AG09319 (cell line): ENCODE measurements at places on chromosomes 6 and 20.

- DNase-seq: no peak
Observed at GRCh38 chr6:13689511-13690256, 22.0 kb downstream of the RANBP9 start.

GRCh38 chr6:10951675-10952282 is 64.9 kb downstream of the SYCP2L start:
- DNase-seq: peak; percentile 35

DNA sequence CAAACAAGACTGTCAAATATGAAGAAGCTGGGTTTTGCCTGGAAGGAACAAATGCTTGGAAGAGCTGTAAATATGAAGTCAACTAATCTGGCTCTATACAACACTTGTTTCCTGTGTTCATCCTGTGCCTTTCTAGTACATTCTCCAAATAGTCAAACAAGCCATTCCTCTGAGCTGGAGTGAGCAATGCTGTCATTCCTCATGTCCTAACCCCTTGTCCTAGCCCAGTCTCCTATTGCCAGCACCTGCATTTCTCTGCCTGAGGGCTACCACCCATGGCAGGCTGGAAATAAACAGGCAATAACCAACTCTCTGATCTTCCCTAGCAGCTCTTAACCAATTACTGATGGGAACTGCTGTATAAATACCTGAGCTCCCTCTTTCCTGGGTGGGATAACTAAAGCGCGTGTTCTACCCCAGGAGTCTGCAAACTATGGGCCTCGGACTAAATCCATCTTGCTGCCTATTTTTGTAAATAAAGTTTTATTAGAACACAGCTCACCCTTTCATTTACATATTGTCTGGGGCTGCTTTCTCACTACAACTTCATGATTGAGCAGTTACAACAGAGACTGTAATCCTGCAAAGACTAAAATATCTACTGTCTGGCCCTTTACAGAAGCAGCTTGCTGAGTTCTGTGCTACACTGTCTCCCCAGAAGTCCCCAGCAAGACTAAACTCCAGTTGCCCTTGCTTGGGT is 13.4 kb downstream of the RIMS4 start:
- no peak for DNase-seq

DNA sequence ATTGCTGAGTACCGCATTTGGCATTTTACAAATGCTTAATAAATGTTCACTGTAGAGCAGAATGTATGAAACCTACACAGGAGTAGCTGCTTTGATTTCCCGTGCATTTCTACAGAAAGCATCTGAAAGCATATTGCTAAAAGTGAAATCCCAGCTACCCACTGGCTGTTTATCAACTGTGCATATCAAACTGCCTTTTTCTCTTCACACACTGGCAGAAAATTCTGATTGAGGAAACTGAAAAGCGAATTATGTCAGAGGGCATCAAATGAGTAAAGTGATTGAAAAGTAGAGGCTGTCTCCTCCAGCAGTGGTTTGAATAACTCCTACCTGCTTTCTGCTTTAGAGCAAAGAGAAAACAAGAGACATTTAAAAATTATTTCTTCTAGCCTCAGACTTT is 28.0 kb downstream of the STX11 start:
- no peak for DNase-seq

- DNase-seq: no peak
Observed at GRCh38 chr6:168047841-168048723, 30.9 kb downstream of the FRMD1 start.

- DNase-seq: peak; percentile 8
Observed at GRCh38 chr6:18561037-18561750, 174.0 kb downstream of the RNF144B start.

DNA sequence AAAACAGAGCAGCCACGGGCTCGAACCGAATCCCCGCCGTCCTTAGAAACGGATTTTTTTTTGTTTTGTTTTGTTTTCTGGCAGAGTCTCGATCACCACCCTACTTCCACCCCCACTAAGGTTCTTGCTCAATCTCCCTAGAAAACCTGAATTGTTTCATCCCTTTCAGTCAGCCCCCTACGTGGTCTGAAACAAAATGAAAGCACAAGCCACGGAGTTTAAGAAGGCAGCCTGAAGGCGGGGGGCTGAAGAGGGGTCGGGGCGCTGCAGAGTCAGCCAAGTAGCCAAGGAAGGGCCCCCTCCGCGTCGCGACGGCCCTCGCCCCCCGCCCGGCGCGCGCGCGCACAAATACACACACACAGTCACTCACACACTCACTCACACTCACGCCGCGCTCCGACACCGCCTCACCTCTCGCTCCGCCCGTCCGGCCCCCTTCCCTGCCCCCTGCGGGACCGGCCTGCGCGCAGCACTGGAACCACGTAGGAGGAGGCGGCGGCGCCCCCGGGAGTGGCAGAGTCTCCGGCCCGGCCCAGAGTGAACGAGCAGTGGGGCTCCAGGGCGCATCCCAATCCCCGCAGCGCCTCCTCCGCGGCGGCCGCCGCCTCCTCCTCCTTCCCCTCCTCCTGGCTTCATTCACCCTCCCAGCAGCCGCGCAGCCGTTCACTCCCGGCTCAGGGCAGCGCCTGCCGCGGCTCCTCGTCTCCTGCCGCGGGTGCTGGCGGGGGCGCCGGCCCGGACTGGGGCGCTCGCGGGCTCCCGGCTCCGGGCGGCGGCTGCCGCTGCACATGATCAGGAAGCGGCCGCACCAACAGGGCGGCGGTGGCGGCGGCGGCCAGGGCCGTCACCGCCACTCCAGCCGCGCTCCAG is 1.4 kb downstream of the ATXN1 start:
- peak; percentile 79 for DNase-seq

DNA sequence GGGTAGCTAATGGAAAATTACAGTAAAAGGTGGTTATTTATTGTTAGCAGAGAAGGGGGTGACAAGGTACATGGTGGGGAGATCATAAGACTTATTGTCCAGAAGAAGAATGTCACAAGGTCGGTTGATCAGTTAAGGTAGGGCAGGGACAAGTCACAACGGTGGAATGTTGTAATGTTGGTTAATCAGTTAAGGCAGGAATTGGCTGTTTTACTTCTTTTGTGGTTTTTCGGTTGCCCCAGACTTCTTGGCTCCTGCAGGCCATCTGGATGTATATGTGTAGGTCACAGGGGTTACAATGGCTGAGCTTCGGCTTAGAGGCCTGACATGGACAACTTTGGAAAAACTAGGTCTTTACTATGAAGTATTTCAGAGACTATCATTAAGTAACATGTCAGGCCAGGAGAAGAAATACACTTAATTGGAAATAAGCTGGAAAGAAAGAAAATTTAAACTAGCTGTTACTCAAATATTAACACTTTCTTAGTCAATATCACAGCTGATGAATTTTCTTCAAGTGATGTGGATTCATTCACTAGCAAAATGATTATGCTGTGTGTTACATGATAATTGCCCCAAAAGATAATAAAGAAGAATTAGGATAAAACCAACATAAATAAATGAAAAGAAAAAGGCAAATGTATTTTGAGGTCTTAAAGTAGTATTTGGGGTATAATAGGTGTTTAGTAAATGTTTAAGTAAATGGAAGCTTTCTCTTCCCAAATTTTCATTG is 4.4 kb downstream of the AIG1 start:
- DNase-seq: no peak

- DNase-seq: no peak
Observed at GRCh38 chr6:137119196-137120104, 54.0 kb downstream of the IL22RA2 start.

DNA sequence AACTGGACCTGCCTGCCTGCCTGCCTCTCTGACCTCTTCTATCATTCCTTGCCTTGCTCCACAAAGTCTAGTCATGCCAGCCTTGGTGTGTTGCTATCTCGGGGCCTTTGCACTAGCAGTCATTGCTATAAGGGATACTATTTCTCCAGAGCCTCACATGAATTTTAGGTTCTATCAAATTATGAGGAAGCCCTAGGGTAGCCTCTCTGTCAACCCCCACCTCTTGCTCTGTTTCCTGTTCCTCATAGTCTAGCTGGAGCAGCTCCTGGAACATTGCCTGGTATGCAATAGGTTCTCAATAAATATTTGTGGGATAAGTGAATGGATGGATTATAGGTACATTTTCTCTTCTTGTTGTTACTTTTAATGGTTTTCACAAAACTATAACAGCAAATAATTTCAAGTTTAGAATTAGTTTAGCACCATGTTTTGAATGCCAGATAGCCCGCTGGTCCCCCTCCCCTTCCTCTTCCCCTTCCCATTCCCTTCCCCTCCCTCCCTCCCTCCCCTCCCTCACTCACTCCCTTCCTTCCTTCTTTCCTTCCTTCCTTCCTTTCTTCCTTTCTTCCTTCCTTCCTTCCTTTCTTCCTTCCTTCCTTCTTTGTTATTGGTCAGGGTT is 46.9 kb upstream of the DTNBP1 start:
- no peak for DNase-seq

GRCh38 chr6:29887819-29888776 is 54.2 kb upstream of the HLA-A start:
- no peak for DNase-seq

GRCh38 chr6:29567991-29568390 is 8.5 kb upstream of the UBD start:
- no peak for DNase-seq

DNA sequence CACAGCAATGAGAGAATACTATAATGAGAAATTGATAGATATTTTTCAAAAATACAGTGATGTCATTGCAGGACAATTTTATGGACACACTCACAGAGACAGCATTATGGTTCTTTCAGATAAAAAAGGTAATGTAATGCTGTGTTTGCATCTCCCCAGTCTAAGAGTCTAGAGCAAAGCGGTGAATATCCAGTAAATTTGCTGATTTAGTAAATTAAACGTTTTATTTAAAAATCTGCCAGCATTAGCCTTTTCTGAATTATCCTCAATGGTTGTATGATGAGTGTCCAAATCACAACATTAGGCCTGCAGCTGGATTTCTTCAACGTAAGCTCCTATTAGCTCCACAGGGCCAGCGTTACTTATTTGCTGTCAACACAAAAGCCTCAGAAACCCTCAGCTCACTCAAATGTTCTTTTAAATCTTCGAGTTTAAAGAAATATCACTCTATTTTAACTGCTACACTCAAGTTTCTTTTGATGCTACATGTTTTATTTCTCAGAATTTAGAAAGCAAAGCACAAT is 16.0 kb downstream of the SMPDL3A start:
- no peak for DNase-seq

- no peak for DNase-seq
Observed at GRCh38 chr6:30757261-30757904, 13.0 kb upstream of the IER3 start.

GRCh38 chr6:128346569-128346968 is 173.8 kb downstream of the PTPRK start:
- no peak for DNase-seq

DNA sequence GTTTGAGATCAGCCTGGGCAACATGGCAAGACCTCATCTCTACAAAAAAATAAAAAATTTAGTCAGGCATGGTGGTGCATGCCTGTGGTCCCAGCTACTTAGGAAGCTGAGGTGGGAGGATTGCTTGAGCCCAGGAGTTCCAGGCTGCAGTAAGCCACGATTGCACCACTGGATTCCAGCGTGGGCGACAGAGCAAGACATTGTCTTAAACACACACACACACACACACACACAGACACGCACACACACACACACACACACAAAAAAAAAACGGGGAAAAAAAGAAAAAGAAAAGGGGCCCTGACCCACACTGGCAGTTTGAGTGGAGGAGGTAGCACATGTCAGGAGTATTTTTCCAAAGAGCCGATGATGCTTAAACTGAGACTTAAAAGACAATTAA is 122.2 kb downstream of the AFG1L start:
- DNase-seq: no peak

DNA sequence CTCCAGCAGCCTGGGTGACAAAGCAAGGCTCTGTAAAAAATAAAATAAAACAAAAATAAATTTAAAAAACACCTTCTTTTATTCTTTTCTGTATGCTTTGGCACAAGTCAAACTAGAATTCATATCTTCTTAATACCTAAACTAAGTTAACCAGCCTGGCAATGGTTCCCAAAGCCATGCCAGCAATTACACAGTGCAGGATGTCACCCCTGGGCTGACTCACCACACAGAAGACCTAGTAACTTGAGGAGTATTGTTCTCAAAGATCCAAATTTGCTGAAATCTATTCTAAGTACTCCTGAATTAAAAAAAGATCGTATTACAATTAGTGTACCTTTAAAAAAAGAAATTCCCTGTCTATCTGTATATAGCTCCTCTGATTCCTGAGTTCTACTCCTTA is 162.7 kb upstream of the SGK1 start:
- DNase-seq: no peak

DNA sequence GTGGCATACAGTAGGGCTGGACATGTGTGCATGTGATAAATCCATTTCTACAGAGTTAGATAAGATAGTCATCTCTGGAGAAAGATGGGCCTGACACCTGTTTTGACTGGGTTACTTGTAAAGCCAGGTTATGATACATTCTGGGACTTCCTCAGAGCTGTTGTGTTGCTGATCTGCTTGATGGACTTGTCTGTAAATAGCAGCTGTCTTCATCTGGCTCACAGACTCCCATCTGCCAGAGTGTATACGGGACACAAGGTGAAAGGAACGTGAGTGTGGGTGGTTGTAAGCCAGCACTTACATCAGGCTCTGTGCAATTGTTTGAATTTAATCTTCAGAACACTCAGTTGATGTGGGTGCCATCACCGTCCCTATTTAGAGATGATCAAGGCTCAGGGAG is 49.8 kb downstream of the ZDHHC14 start:
- DNase-seq: no peak

GRCh38 chr6:49552596-49552995 is 2.1 kb downstream of the C6orf141 start:
- no peak for DNase-seq

DNA sequence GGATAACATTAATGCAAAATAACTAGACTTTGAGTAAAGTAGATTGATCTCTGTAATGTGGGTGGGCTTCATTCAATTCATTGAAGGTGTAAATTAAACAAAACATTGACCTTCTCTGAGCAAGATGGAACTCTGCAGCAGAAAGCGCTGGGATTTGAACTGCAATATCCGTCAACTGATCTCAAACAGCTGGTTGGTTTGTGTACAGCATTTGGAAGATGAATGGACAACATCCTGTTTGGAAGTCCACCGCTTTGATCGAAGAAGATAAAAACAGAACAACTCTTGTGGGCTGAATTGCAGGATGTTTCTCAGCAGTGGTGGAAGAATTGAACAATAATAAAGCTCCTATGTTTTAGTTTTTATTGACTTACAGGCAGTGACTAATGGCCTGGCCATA is 20.6 kb downstream of the HLA-C start:
- DNase-seq: no peak

GRCh38 chr6:20604159-20604558 is 69.9 kb downstream of the CDKAL1 start:
- no peak for DNase-seq

DNA sequence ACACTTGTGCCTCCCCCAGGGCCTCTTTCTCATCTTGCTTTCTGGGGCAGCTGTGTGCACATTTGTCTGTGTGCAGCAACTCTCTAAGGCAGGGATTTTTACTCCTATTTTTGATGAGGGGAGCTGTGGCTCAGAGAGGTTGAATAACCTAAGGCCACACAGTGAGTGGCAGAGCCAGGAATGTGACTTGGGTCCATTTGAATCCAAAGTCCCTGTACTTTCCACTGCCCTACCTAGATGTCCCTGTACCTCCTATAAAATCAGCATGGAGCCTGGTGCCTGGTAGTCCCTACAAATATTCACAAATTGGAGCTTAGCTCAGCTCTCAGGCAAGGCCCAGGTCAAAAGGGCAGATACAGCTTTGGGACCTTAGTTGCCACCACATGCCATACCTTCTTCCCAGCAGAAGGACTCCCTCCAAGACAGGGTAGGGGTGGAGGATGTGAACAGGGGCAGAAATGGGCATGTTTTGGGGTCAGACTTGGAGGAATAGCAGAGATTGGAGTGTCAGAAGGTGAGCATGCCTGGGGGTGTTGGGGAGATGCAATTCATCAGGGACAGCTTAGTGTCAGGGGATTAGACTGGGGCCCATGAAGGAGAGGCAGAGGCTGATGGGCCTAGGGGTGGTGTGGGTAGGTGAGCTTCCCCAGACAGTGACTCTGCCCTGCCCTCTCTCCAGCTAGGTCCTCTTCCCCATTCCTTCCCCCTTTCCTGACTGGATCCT is 4.1 kb upstream of the VEGFA start:
- no peak for DNase-seq
